CD4-positive, CD25-positive, alpha-beta regulatory T cell (primary cell): ENCODE measurements at places on chromosomes 5 and 9. TPM values are rescaled to one million over a fixed set of nuclear protein-coding genes. Genes with fewer than 3 reads are reported as not detected.

WDR55 gene
- 47.5 TPM for total RNA-seq

ADAMTS13 gene
- 0.47 TPM for total RNA-seq

PCDHB9 gene
- total RNA-seq = 0.07 TPM

TNFSF8 gene
- 47.3 TPM for total RNA-seq

TGFBI gene
- 3.7 TPM for total RNA-seq
